Fibroblast of the aortic adventitia (primary cell): ENCODE measurements at places on chromosomes 12 and 14. TPM values are rescaled to one million over a fixed set of nuclear protein-coding genes. Genes with fewer than 3 reads are reported as not detected.

DNA sequence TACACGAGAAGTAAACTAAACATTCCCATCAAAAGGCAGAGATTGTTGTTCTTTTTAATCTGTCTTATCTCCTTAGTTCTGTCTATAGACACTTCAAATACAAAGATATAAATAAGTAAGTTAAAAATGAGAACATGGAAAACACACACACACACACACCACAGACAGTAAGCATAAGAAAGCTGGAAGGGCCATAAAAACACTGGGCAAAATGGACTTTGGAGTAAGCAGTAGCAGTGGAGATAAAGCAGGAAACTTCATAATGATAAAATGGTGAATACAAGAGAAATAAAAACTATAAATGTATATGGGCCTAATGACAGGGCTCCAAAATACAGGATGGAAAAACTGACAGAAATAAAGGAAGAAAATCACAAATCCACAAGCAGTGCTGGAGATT lies 32.6 kb downstream of the KICS2 start:
- no peak for DNase-seq

DNA sequence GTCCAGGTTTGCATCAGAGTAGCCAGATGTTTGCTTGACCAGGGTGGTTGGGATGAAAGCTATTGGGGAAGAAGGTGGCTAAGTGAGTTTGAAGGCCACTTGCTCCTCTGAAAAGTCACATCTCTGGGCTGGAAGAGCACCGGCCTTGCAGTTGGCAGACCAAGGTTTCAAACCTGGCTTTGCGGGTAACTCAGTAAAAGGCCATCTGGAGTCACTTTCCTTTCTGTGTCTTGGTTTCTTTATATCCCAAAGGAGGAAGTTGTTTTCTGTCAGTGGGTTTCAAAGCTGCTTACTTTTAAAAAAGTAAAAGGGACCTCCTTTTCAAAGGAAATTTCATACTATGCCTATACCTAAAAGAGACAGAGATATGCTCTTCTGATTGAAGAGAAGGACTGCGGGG lies 26.2 kb upstream of the CMA1 start:
- DNase-seq: no peak

GRCh38 chr12:124622331-124622730 lies 54.9 kb upstream of the NCOR2 start:
- no peak for DNase-seq

DNA sequence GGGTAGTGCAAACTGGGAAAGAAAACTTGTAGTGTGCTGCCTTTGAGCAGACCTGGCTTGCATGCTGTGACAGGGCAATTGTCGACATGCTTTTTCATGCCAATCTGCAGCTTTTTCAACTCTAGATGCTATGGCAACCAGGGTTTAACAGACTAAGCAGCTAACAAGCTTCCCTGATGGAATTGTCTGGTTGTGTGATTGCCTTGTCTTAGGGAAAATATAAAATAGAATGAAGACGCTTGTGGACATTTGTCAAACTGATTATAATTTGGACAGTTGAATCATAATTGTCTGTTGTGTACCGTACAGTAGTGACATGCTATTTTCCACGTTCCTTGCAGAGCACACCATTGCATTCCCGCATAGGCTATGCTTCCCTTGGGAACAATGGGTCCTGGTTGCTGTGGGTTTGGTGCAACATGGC lies 113.0 kb downstream of the FOXG1 start:
- no peak for DNase-seq

The BATF gene
- total RNA-seq: not detected in 2 replicates

The KCNH3 gene
- 0.08 and 0.18 TPM in 2 replicates for total RNA-seq

The OR4E2 gene
- total RNA-seq: 0.33 TPM in 1 of 2 replicates, not detected in the other

The NEMP1 gene
- total RNA-seq: 4.7 and 25.0 TPM in 2 replicates

The FAM90A1 gene
- total RNA-seq: not detected in 2 replicates
